Activated T-cell treated with anti-CD3 and anti-CD28 coated beads for 48 hours (primary cell): ENCODE measurements at places on chromosomes 3 and 15.

GRCh38 chr3:69079269-69080159, 651 bp downstream of the UBA3 start:
- peak; percentile 29 for DNase-seq

DNA sequence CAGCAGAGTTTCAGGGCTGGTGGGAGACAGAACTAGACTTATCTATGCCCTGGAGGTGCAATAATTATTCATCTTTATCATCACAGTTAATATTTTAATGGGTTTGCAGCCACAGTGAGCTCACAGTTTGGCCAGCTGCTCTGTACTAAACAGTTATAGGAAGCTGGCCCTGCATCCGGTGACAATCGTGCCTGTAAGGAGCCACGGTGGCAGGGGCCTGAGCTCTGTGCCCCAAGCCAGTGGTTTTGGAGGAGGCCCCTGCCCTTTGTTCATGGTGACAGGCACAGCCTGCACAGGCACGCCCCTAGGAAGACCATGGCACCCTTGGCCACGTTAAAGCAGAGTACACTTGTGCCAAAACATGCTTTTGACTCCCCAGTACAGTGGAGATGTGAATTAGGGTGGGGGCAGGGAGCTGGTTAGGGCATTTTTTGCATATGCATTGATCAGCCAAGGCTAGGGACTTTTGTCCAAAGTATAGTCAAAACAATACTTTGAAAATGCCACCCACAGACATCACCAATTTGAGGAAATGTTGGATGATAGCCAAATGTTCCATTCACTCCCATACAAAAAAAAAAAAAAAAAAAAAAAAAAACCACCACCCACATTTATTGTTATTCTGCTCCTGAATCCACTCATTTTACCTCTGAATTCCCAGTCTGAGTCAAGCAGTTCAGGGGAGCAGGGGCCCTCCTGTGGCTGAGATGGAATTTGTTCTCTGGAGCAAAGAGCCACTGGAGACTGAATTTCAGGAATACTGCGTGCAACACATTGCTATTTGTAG, 3.4 kb upstream of the RFTN1 start:
- DNase-seq, result no peak

DNA sequence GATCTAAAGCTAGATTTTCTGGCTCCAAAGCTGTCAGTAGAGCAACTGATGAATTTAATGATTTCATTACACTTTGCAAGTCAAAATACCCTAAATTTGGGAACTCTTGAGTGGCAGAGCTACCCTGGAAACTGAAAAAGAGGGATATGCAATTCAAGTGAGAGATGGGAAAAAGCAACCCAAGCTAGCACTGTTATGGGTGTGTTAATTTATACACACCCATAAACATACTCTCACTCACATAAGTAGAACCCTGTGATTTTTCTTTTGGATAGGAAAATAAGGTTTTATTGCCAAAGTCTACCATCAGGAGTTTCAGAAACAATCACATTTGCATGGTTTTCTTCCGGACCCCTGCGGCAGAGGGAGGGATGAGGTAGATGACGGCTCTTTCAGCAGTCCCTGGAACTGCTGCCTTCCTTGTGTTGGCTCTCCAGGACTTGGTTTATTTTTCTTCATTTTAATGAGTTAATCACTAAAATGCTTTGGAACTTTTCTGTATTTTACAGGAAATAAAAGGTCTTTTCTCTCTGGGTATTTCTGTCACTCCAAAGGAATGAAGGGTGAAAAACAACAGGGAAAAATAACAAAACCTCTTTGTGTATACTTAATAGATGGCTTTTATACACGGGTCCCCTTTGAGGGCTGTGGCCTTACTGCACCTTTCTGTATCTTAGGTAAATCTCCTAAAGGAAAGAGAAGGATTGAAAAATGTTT, 63.8 kb downstream of the TTC23 start:
- DNase-seq, result no peak

- DNase-seq, result no peak
Observed at GRCh38 chr3:11547498-11547897, 96.2 kb downstream of the VGLL4 start.

GRCh38 chr15:62389885-62390790, 225.1 kb upstream of the C2CD4B start:
- DNase-seq, result peak; percentile 71

- no peak for DNase-seq
Observed at GRCh38 chr3:193564012-193564411, 9.3 kb upstream of the ATP13A4 start.

DNA sequence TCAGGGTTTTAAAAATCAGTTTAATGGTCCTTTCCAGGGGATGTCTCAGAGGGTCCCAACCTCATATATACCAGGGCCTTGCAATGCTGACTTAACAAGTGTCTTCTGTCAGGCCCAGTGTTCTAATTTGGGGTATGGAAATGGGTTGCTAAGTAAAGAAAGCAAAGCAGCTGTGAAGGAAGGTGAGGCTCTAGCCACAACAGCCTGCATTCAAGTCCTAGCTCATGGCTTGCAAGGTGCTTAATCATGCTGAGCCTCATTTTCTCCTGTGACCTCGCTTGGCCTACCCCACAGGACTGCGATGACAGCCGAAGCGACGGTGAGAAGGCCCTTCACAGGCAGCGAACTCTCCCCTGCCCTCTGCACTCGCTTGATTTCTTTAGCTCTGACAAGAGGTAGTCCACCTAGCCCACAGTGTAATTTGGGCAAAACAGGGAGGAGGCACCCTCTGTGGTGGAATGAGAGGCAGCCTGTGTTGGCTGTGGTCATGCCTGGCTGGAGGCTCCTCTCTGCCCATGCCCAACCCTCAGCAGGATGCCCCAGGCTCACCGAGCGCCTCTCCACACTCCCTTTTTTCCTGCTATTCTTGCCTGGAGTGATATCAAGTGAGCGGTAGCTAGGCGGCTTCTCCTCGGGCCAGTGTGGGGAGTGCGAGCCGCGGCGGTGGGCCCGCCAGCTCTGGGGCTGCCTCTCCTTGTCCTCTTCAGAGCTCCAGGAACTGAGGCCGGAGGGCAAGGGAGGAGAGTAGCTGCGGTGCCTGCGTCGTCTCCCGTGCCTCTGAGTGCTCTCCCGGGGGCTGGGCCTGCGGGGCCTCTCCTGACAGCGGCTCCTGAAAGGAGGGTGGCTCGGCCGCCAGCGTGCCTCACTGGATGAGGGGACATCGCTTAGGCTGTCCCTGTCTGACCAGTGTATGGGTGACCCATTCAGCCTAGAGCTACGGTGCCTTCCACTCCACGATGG, 29.2 kb downstream of the ILDR1 start:
- DNase-seq, result no peak

DNA sequence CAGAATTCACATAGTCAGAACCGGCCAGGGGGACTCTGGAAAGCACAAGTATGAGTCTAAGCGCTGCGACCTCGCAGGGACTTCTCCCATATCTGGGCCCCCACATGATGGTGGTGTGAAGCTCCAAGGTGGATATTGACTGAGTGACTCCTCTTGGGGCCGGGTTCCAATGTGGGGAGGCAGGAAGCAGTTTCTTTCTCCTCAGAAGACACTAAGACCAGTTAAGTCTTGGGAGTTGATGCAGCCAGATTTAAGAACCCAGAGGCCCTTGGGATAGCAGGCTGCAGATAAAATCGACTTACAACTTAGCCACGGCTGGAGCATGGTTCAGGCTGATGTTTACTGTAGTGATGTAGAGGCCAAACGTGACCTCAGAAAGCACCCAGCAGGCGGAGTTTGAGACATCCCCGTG, 55.4 kb upstream of the KLF13 start:
- DNase-seq, result no peak

GRCh38 chr15:58705105-58705504, 44.4 kb downstream of the ADAM10 start:
- no peak for DNase-seq

GRCh38 chr15:63487076-63487757, 17.2 kb upstream of the USP3 start:
- peak; percentile 85 for DNase-seq

- no peak for DNase-seq
Observed at GRCh38 chr3:116322750-116323375, 122.4 kb downstream of the LSAMP start.

GRCh38 chr3:27717200-27717852, 4.8 kb downstream of the EOMES start:
- no peak for DNase-seq
